ENCODE measurements at places on chromosomes 3 and 15.

DNA sequence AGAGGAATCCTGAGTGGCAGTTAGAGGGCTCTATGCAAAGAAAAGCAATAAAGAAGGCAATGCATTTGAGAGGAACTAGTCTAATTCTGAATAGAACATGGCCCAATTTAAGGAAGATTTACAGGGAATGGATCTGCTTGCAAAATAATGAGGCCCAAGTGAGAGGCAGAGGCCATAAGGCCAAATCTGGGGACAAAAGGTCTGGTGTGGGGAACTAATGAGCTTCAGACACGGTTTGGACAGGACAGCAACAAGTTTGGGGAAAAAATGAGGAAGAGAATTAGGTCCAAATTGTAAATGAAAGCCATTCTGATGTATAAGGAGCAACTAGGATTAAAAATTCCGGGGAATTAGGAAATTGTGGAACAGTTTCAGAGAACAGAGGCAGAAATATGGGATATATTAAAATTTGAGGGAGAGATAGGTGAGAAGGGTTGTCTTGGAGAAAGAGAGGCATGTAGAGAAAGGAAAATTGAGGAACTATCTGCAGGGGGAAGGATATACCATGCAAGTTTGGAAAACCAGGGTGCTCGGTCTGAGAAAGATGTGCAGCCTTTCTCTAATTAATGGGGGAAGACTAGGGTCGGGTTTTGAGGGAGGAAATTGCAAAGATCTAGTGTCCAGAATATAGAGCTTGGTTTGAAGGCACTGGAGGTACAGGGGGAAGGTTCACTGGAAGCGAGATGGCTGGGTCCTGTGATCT lies 73.8 kb downstream of the RBPMS2 start:
- no peak for DNase-seq

GRCh38 chr3:68996356-68996995 lies 17.0 kb downstream of the EOGT start:
- DNase-seq, result no peak

DNA sequence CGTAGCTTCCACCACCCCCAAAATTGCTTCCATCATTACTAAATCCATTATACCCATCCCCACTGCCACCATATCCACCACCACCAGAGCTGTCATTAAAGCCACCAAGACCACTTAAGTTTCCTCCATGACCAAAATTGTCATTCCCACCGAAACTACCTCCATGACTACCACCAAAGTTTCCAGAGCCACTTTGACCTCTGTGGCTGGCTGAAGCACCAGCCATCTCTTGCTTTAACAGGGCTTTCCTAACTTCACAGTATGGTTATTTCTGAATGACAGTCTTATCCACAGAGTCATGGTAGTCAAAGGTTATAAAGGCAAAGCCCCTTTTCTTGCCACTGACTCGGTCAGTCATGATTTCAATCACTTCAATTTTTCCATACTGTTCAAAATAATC lies 24.3 kb upstream of the DENND4A start:
- no peak for DNase-seq

- no peak for DNase-seq
Observed at GRCh38 chr15:78684657-78685056, 43.6 kb upstream of the CHRNB4 start.

- no peak for DNase-seq
Observed at GRCh38 chr3:104832530-104832929, 534.2 kb upstream of the ALCAM start.

DNA sequence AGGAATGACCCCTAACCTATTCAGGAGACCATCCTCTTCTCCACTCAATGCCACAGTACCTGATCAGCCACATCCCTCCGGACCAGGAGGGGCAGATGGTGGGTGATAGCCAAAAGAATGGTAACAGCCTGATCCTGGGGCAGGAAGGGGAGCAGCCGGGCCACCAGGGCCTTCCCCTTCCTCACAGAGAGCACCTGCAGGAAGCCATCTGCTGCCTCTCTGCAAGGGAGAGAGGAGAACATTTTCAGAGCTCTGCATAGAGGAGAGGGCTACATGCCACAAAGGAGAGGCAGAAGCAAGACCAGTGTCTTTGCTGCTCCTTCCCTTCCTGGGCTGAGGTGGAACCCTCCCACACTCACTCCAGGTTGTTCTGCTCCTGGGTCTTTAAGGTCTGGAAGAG lies 5.5 kb upstream of the SPG11 start:
- DNase-seq, result no peak

GRCh38 chr3:179452872-179453271 lies 1.6 kb upstream of the GNB4 start:
- DNase-seq, result no peak

DNA sequence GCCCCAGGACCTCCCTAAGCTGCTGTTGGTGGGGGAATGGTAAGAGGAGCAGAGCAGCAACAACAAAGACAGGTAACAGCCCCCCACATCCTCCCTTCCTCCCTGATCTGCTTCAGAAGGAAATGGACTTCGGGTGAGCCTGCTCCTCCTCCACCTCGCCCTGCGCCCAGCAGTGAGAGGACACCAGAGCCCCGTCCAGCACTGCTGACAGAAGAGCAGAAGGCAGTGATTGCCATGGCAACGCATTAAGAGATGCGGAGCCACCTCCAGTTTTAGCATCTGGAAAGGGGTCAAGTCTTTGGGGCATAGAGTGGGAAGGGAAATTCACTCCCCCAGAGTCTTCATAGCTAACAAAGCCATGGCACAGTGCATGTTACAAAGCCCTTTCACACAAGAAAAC lies 77.6 kb upstream of the HRH1 start:
- DNase-seq, result no peak

DNA sequence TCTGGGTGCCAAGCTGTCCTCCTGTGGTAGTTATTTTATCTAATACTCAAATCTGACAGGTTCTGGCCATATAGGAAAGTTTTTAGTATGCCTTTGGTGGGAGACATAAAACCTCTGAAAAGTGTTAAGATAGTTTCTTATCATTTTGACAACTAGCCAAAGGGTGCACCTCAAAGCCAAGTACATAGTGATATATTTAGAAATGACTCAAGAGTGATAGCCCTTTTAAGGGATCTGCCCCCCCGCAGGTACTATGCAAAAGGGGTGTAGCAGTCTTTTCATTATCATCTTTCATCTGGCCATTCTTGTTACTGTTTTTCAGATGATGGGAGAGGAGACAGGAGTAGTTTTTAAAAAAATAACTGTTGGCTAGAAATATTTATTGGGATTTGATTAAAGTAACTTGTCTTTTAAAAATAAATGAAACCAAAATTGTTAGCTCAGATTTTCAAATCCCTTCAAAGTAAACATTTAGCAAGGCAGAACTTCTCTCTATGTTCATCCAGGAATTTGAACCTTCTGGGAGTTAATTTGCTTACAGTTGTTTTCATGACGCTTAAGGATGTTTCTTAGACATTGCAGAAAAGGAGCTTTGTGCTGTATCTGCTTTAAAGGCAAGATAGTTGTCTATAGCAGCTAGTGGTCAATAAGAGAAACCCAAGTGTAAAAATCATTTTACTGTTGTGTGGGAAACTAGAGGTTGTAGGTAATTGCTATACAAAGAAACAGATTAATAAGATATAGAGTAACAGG lies 5.1 kb downstream of the PHLDB2 start:
- no peak for DNase-seq

- no peak for DNase-seq
Observed at GRCh38 chr3:138434875-138435772, 708 bp downstream of the ESYT3 start.

DNA sequence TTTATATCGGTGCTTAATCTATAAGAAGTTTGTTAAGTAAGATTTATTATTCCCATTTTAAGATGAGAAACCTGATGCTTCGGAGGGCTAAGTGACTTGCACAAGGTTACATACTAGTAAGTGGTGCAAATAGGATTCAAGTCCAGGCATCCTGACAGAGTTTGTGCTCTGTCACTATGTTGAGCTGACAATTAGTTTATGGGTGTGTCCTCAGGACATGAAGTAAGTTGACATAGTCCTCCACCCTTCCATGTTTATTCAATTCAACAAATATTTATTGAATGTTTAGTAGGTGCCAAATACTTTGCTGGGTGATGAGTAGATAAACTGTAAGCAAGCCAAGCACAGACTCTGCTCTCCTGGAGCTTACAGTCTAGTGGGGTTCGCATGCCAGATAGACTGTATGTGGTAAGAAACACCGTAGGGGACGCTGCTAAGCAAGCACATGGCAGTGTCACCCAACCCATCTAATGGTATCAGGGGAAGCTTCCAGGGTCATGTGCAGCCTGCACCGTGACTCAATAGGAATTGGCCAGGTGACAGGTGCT lies 342.7 kb upstream of the SATB1 start:
- no peak for DNase-seq

- DNase-seq, result no peak
Observed at GRCh38 chr3:175430983-175431773, 572.0 kb downstream of the NAALADL2 start.

DNA sequence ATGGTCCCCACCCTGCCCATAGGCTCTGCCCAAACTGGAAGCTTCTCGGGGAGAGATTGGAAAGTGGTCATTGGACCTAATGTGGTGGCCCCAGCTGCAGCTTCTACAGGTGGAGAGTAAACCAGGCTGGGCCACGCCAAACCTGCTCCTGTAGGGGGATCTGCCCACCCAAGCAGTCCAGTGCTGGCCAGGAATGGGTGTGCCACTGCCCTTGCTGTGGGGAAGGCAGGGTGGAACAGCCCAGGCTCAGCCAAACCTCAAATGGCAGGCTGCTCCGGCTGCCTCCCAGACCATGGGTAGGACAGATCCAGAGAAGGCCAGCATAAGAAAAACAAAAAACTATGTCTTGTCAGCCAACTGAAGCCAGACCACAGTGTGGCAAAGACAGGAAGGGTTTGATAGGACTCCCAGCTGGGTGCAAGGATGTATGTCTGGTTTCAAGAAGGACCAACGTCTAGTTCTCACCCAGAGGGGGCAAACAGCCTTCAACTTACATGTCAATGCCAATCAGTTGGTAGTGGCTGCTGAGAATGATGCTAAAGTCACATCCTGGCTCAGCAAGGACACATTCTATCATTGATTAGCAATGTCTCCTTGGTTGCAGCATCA lies 267.3 kb downstream of the UACA start:
- DNase-seq, result no peak

Measured in HCEC 1CT (cell line).